Stimulated activated CD8-positive, alpha-beta memory T cell treated with anti-CD3 and anti-CD28 coated beads, Interleukin-7, amount 100 ng/mL, for 1 hour (primary cell): ENCODE measurements at places on chromosomes 7 and 10.
A peak's percentile ranks its signal among the peaks of the same experiment; 100 is the strongest.

DNA sequence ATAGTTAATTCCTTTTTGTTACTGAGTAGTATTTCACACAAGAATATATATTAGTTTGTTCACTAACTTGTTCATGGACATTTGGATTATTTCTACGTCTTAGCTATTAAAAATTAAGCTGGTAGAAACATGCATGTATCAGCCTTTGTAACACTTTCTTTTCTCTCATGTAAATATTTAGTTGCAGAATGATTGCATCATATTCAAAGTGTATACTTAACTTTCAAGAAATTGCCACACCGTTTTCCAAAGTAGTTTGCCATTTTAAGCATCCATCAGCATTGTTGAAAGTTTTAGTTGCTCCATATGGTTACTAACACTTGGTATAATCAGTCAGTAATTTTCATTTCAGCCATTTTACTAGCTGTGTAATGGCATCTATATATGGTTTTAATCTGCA is 666.9 kb downstream of the NXPH1 start:
- no peak for DNase-seq

DNA sequence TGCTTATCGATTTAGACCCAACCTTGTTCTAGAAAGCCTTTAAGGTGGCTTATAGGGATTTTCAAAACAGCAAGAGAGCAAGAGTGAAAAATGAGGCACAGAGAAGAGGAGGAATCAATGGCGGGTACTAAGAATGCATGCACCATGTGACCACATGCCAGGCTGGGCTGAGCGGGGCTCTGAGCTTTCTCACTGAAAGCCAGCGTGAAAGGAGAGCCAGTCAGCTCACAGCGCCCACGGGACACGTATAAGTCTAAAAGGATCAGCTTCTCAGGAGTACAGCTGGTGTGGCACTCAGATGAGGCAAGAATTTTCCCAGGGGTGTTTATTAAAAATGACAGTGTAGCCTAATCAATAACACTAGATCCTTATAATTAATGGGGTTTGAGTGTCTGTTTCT is 114.3 kb downstream of the SLIT1 start:
- DNase-seq = no peak

DNA sequence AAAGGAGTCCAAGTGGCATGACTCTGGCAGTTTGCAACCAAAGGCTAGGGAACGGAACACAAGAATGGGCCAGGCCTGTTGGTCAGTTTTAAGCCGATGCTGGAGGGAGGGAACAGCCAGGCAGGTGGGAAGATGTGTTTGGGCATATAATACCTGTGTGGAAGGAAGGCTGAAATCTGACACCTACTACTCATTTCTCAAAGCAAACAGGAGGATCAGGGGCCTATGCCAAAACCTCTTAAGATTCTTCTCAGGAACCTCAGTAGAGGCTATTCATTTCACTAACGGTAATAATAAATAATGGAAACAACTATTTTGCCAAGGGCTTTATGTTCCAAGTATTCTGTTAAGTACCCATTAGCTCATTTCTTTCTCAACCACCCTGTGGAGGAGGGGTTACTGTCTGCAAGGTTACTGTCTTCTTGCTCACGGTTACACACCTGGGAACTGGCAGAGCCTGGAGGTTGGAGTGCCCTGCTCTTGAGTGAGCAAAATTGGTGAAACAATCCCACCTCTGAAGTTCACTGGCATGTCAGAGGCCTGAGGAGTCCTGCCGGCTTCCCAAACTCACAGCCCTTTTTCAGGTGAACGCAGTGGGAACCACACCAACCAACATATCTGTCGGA is 35.5 kb downstream of the GOT1 start:
- no peak for DNase-seq

DNA sequence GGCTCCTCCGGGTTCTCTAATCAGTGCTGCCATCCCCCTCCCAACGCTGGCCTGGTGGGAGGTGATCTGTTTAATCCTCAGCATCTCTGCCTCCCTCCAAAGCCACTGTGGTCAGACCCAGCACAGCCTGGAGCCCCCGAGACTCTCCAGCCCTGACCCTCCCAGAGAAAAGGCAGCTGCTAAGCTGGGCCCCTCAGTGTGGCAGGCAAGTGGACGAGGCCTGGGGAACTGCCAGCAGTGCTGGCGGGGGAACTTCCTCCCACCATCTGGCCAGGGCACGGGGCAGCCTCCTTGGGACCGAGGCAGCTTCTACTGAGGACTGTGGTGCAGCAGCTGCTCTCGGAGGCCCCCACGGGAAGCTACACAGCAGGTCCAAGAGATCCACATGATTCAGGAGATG is 51.1 kb downstream of the DPYSL4 start:
- DNase-seq = no peak

DNA sequence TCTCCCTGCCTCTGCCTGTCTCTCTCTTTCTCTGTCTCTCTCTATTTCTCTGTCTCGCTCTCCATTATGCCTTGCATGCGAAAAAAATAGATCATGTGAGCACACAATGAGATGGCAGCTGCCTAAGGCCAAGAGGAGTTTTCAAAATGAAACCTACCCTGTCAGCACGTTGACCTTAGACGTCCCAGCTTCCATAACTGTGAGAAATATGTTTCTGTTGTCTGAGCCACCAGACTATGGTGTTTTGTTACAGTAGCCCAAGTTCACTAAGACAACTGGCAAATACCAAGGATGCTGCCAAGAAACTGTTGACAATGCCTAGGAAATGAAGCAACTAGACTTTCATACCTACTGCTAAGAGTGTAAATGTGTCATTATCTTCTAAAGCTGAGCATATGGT is 70.6 kb upstream of the PLXDC2 start:
- DNase-seq = no peak

GRCh38 chr7:24572393-24572996 is 757 bp upstream of the PALS2 start:
- DNase-seq = peak; percentile 1

- DNase-seq = no peak
These were observed 91.2 kb downstream of the GTF2IRD1 start for GRCh38 chr7:74544706-74545469.

DNA sequence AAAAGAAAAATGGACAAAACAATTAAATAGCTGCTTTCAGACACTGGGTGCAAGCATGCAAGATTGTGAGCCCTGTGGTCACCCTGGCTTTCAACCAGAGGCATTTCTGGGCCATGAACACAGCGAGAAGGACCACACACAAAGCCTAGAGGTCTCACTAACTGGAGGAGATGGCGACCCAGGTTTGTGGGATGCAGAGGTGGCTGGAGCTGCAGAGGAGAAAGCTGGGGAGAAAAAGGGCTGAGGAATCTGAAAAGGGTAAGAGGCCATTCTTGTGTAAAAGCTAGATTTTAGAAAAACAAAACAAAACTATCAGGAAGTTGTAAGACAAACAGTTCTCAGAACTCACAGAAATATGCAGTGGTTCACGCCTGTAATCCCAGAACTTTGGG is 30.1 kb upstream of the PTPRN2 start:
- no peak for DNase-seq

- DNase-seq = no peak
These were observed 110.7 kb downstream of the AKR1D1 start for GRCh38 chr7:138186951-138187351.

DNA sequence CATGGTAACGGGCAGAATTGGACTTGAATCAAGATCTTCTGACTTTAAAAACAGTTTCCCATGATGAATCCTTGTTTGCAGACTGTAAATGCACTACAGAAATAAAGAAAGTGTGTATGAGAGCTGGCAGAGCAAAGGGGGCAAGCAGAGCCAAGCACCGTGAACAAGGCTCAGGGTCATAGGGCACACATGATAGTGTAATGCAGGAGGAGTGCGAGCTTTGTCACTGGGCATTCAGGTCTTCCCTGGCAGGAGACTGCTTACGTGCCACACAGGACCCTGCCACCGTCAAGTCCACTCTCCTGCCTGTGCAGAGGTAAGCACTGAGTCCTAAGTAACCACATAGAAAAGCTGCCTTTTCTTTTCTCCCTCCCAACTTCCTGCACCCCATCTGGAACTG is 93.1 kb upstream of the NPVF start:
- no peak for DNase-seq

DNA sequence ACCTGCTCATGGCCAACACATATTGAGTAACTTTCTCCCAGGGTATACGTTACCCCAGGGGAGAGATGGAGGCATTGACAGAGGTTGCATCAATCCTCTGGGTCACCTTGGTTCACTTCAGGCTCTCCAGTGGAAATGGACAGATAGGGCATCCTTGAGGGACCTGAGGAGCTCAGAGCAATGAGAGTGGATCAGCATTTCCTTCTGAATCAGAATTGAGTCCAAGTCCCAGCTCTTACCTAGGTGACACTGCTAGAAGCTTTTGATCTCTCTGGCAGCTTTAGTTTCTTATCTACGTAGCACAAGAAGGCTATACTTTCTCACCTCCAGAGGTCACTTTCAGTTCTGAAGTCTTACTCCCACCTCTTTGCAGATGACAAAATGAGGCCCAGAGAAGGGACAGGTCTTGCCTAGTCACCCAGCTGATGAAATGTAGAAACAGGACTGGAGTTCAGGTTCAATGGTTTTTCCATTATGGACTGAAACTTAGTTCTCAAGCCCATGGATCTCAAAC is 35.2 kb downstream of the PANK1 start:
- DNase-seq = no peak

DNA sequence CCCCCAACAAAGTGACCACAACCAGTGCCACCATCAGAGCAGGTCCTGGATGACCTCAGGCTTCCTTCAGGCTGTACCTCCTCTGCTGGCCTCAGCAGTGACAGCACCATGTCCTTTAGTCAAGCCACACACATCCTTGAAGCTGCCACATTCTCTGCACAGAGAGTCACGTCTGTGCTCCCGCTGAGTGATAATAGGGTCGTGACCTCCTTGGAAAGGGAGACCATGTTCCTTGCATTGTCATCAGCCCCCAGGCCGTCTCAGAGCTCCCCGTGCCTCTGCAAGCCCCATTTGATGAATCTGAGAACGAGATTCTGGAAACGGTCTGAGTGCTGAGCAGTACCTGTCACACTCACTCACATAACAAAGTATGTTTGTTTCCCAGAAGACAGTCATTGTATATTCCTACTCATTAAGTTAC is 106.5 kb upstream of the PRR15 start:
- no peak for DNase-seq

GRCh38 chr10:50554995-50555568 is 68.7 kb downstream of the SGMS1 start:
- no peak for DNase-seq
